Activated CD4-positive, alpha-beta T cell treated with anti-CD3 and anti-CD28 coated beads for 1 hour (primary cell): ENCODE measurements at places on chromosomes 16 and 17.

DNA sequence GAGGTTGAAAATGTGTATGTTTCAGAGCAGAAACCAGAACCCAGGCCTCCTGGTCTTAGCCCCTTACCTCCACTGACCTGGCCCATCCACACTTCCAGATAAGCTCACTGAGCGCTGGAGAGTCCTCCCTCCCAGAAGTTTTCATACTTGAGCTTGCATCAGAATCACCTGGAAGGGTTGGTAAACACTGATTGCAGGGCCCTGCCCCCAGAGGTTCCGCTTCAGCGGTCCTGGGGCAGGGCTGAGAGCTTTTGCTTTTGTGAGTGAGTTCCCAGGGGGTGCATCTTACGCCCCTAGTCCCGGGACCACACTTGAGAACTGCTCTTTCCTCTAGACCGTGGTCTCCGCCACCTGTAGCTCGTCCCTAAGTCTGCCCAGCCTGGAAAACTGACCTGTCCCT is 20.6 kb downstream of the TTYH2 start:
- no peak for DNase-seq

DNA sequence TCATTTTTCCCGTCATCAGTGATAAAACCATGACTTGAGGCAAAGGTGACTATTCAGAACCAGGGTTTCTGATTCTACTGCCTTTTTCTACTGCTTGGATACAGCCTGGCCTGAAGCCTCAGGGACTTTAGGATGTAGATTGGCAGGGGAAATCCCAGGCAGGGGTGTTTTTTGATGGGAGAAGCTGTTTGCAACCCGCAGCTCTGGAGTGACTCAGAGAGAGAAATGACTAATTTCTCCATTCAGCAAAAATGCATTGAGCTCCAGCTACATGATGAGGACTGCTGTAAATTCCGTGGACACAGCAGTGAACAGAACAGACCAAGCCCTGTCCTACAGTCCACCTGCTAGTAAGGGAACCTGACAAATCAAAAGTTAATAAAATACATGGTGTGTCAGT is 560.6 kb downstream of the CDH13 start:
- DNase-seq: no peak

DNA sequence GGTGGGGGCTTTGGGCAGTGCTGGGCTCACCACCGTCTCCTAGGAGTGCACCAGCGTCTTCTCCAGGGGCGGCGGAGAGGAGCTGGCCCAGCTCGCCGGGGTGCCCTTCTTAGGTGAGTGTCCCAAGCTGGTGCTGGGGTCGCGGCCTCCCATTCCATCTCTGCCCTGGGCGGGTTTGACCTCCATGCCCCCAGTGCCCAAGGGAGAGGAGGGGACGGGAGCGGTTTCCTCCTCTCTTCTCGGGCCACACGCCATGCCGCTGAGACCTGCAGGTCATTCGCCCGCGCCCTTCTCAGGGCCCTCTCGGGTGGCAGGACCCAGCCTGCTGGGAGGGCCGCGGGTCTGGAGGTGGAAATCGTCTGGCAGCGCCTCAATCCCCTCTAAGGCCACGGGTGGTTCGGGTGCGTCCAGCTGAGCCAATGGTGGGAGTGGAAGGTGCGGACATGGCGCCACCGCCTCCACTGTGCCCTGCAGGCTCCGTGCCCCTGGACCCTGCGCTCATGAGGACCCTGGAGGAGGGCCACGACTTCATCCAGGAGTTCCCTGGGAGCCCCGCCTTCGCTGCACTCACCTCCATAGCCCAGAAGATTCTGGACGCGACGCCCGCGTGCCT is 5.3 kb downstream of the IGFALS start:
- no peak for DNase-seq

DNA sequence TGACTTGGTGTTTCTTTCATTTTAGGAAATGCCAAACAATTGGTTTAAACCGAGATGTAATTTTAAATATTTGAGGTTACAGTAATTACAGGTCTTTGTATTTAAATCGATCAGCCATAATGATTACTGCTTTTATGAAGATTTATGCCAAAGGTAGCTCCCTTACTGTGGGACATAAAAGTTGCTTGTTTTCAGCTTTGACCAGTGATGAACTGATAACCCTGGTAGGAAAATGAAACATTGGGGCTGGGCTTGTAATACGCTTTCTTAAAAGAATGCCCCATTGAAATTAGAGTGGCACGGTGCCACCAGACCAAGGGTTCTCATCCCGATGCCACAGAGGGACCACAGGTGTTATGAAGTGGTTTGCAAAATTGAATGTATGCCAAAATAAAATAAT is 7.3 kb downstream of the TNRC6A start:
- no peak for DNase-seq

DNA sequence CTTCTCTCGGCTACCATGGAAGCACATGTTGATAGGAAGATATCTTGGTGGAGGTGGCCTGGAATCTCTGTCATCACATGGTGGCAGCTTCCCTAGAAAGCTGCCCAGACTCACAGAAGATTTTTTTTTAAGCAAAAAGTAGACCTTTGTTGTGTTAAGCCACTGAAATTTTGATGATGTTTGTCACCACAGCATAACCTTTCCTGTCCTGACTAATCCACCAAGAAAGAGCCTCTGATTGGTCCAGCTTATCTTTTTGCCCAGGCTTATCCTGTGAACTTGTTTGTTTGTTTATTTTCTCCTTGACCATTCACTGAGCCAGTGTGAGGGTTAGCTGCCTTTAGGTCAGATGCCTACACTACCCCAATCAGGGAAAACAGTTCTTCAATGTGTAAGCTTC is 96.5 kb upstream of the LHX1 start:
- DNase-seq: no peak

DNA sequence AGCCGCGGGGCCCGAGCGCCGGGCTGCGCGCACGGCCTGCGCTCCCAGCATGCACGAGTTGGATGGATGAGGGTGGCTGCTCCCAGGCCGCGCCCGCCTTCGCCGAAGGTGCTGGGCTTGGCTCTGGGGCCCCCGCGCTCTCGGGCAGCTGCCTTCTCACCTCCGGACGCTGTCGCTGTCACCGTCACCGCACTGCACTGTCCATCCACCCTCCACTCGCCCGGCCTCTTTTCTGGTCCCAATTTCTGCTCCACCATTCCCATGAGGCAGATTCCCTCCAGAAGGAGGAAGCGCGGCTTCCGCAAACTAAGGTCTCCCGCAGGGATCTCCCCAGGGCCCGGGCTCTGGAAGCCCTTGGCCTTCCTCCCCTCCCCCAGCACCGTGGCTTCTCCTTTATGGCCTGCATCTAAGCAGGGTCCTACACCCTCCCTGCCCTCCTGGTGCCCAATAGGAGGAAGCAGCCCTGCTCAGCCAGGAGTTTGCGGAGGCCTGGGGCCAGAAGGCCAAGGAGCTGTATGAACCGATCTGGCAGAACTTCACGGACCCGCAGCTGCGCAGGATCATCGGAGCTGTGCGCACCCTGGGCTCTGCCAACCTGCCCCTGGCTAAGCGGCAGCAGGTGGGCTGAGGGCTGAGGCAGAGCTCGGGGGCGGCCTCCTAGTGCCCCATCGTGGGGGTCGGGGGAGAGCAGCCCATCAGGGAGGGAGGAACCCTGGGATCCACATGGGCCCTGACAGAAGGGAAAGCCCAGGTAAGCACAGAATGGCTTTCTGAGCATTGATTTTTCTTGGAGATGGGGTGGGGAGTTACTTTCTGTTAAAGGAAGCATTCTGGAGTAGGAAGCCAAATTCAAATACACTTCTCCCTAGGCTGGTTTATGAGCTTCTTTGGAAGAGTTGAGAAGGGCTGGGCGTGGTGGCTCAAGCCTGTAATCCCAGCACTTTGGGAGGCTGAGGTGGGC is 899 bp downstream of the ACE start:
- DNase-seq: no peak

GRCh38 chr17:29723278-29724047 is 100.8 kb upstream of the CORO6 start:
- no peak for DNase-seq

- no peak for DNase-seq
Observed at GRCh38 chr17:81715872-81716673, 4.0 kb downstream of the SLC25A10 start.

DNA sequence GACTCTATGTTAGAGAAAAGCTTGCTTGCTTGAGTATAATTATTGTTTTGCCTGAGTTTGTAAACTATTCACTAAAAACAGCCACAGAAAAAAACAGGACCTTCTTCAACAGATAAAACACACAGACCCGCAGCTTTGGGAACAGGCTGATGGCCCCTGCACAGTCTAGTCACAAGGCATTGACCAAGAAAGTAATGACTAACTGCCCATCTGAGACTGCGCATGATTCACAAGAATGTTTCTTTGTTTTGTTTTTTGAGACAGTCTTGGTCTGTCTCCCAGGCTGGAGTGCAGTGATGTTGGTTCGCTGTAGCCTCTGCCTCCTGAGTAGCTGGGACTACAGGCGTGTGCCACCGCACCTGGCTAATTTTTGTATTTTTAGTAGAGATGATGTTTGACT is 2.8 kb upstream of the ZKSCAN2 start:
- no peak for DNase-seq

DNA sequence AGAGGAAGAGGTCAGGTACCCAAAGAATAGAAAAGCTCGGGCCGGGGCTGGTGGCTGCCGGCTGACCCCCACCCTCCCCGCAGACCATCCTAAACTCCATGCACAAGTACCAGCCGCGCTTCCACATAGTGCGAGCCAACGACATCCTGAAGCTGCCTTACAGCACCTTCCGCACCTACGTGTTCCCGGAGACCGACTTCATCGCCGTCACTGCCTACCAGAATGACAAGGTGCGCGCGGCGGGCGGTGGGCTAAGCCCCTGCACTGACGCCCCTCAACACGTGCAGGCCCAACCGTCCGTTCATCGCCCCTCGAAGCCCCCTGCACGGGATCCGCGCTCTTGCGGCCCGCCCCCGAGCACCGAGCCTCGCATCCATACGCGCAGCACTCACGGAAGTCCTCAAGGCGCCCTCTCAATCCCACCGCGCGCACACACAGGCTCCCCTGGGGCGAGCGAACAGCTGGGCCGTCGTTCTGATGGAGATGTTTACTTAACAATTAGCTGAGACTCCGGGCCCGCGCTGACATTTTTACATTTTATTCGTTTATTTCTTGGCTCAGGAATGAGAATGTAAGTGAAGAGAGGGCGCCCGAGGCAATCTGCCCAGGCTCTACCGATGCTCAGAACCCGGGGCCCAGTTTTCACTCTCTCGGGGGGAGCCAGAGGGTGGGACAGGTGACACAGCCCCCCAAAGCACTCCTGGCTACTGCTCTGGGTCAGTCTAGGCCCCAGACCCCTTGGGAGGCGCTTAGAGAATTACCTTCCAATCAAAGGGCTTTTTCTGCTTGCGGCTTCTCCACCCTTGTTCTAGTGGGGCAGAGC is 3.5 kb downstream of the TBX2 start:
- DNase-seq: no peak

DNA sequence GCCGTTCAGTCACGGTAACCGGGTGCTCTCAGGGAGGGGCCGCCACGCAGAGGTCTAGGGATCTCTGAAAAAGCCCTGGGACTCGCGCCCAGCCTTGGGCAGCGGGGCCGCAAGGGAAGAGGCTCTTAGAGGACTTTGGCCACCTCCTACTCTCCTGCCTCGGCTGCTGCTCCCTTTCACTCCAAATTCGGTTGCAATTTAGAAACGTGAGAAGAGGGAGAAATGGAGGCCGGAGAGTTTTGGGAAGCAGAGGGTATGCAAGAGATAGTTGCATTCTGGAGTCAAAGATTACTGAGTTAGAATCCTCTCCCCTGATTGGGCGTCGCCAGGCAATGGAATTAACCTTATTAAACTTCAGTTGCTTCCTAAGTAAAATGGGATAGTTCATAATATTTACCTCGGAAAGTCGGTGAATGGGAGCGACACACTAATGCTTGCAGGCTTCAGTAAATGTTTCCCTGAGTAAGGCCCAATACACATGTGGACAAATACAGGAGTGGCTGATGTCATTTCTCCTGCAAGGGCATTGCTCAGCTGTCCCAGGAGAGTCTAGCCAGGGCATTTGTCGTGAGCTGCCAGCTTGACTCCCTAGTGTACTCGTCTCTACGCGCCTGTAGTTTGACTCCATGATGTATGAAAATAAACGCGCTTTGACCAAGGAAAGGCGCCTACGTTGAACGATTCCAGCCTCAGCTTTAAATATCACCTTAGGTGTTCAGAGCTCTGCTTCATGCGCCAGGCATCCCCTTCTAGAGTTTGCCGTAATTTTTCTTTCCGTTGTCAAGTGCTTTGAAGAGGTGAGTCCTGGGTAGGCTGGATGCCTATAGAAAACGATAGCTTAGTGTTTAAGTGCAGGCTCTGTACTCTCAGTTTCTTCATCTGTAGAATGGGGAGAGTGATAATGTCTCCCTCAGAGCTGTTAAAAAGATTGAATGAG is 667 bp downstream of the OGFOD1 start:
- no peak for DNase-seq

DNA sequence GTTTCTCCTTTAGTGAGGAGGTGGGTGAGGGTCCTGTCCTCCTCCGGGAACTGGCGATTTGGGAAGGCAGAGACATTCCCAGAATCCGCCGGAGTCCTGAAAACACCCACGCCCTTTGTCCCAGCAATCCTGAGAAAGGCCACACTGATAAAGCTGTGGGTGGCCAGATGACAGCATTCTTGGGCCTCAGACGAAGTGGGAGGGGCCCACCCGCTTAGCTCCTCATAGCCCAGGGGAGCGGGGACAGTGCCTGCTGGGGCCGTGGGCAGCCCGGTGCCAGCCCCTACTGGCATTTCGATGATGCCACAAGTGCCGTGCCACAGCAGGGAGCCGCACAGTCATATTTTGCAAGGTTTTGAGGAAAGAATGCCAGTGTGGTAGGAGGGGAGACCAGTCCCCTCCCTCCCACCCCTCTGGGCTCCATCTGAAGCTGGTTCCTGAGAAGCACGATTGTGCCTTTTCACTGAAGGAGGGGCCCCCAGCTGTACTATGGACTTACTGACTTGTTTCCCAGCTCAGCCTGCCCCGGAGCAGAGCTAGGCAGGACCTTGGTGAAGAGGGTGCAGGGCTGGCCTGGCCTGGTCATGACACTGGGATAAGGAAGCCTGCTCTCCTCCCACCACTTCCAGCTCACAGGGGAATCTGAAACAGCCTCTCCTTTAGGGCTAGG is 20.9 kb upstream of the MPRIP start:
- no peak for DNase-seq

GRCh38 chr16:489606-490005 is 37.9 kb upstream of the CAPN15 start:
- no peak for DNase-seq

- DNase-seq: no peak
Observed at GRCh38 chr17:81890447-81891302, 711 bp downstream of the ALYREF start.

- DNase-seq: no peak
Observed at GRCh38 chr17:63534816-63535455, 11.8 kb downstream of the KCNH6 start.

DNA sequence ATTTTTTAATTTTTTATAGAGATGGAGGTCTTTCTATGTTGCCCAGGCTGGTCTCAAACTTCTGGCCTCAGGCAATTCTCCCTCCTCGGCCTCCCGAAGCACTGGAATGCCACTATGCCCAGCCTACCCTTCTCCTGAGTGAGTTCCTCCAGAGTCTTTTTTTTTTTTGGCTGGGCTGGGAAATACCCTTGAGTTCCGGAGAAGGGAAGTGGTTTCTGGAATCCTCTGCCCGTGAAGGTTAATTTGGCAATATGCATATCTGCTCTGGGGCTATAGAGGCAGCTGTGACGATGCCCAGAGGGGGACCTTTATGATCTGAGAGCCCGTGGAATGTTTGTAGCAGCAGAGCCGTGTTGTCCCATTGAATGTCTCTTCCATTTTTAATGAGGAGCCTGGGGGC is 217.5 kb downstream of the RBFOX1 start:
- DNase-seq: no peak
